Tongue (tissue), 3 donors: ENCODE measurements at places on chromosomes 5 and 9.

DNA sequence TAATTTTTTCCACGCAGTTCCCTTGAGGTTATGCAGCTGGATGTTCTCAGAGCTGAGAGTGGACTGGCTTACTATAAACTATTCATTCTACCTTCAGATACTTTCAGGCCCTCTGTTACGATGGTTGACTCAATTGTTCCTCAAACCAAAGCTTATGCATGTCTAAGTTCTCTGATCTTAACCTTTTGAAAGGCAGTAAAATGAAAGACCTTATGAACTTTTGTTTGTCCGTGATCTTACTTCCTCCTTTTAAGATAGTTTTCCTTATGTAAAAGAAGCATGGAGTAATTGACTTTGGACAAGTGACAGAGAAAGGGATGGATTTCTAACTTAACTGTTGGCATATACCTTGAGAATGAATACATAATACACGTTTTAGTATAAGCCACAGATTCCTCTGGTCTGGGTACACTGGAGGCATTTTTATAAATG is 575.7 kb downstream of the PDE4D start:
- DNase-seq = no peak

DNA sequence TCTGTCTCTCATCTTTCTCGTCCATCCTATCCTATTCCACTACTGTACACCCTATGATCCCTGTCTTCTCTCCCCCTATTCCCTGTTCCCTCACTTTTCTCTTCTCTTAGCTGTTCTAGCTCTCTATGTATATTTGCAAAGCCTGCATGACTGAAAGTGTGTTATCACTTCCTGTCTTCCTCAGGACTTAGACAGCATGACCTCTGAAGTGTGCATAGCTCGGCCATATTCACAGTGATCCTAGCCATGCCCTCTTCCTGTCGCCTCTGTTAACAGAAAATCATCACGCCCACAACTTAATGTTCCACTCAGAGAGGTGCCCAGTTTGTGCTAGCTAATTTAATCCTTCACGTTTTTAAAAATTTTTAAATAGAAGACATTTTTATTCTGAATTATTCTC is 35.8 kb upstream of the CDH6 start:
- no peak for DNase-seq

DNA sequence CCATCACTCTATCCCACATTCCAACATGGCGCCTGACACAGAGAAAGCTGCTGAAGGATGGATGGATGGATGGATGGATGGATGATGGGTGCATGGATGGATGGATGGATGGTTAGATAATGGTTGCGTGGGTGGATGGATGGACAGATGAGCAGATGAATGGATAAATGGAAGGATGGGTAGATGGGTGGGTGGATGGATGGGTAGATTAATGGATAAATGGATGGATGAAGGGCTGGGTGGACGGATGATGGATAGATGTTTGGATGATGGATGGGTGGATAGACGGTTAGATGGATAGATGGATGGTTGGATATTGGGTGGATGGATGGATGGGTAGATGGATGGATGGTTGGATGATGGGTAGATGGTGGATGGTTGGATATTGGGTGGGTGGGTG is 4.5 kb downstream of the LCN12 start:
- DNase-seq = no peak

- no peak for DNase-seq
Measured at GRCh38 chr9:72420783-72421182, 55.8 kb upstream of the ZFAND5 start.

DNA sequence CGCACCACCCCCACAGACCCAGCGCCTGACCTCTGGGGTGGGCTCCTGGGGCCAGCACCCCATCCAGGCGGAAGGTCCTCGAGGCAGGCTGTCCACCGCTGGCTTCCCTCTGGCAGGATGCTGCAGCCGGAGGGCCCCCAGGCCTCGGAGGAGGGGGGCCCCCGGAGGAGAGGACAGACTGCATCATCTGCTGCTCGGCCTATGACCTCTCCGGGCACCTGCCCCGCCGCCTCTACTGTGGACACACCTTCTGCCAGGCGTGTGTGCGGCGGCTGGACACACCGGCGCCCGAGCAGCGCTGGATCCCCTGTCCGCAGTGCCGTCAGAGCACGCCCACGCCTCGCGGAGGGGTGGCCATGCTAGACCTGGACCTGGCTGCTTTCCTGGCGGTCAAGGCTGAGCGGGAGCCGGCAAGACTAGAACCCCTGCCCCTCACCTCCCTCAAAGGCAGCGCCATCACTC is 1.2 kb downstream of the RNF224 start:
- DNase-seq = no peak
